Liver (tissue), 10 donors: ENCODE measurements at places on chromosomes 1 and 21.
A peak's percentile ranks its signal among the peaks of the same experiment; 100 is the strongest.

GRCh38 chr1:150874455-150875196 lies 1.8 kb downstream of the ARNT start:
- DNase-seq = no peak

DNA sequence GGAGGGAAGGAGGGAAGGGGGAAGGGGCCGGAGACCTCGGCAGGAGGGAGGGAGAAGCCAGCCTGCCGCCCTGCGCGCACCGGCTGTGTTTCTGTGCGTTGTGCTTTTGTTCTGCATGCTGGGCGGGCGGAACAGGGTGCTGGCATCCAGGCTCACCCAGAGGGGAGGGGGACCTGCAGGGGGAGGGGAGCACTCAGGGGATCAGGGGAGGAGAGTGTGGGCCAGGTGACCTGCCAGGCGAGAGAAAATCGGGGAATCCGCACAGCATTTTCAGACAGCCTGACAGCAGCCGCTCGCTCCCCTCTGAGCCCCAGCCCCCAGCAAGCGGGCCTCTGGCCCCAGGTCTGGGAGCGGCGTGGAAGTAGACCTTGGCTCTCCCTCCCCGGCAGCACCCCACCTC lies 54.7 kb downstream of the RIPK4 start:
- DNase-seq = no peak

GRCh38 chr1:58898739-58899586 lies 115.1 kb upstream of the JUN start:
- peak; percentile 82 for DNase-seq

GRCh38 chr1:14578156-14578555 lies 20.3 kb upstream of the KAZN start:
- DNase-seq = no peak
